ENCODE measurements at places on chromosomes 12 and 14. TPM values are rescaled to one million over a fixed set of nuclear protein-coding genes. Genes with fewer than 3 reads are reported as not detected.
A peak's percentile ranks its signal among the peaks of the same experiment; 100 is the strongest.

FAM222A gene
- total RNA-seq, result 2.4 TPM

CDKN3 gene
- total RNA-seq, result 130 TPM

CABP1 gene
- total RNA-seq, result not detected

DYRK4 gene
- total RNA-seq, result 48.5 TPM

SELPLG gene
- 0.23 TPM for total RNA-seq

NEUROD4 gene
- total RNA-seq, result not detected

THAP2 gene
- 2.6 TPM for total RNA-seq

SLC10A1 gene
- not detected for total RNA-seq

PAX9 gene
- 16.7 TPM for total RNA-seq

DNA sequence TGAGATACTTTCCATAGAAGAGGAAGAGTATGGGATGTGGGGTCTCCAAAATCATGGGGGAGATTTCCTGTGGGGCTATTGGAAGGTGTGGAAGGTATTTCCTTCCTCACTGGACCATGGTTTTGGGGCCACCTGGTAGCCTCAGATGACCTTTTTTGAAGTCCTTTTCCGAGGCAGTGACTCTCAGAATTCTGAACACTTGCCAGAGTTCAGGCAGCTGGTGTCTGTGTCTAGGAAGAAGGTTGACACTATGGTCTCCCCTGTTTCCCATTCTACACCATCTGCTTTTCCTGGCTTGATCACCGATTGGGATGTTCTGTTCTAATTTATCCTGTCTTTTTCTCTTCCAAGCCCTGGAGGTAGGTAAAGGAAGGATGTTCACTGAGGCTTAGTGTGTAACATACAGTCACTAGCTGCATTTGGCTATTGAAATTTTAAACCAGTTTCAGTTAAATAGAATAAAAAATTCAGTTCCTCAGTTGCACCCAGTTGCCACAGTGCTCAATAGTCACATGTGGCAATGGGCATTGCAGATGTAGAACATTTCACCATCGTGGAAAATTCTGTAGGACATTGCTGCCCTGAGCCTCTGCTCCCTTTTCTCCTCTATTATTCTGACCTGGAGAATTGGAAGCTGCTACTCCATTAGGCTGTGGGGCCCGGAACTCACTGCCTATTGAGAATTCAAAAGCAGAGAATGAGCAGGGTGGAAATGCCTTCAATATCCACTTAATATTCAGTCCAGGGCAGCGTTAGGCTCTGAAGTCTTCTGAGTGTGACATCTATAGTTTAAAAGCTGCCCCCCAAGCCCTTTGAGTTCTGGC lies 11.0 kb upstream of the PLEKHG3 start:
- DNase-seq, result no peak

DNA sequence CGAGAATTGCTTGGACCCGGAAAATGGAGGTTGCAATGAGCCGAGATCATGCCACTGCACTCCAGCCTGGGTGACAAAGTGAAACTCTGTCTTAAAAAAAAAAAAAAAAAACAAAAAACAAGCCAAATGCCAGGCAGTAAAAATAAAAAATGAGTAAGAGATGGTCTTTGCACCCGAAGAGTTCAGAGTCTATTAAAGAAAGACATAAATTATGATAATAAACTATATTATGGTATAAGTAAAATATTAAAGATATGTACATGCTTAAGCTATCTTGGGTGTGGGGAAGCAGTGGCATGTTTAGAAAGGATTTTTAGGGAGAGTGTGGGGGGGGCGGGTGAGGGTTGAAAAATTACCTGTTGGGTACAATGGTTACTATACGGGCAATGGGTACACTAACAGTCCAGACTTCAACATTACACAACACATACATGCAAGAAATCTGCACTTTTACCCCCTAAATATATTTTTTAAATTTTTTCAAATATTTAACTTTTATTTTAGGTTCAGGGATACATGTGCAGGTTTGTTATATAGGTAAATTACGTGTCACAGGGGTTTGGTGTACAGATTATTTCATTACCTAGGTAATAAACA lies 99.3 kb downstream of the EEA1 start:
- no peak for DNase-seq

DNA sequence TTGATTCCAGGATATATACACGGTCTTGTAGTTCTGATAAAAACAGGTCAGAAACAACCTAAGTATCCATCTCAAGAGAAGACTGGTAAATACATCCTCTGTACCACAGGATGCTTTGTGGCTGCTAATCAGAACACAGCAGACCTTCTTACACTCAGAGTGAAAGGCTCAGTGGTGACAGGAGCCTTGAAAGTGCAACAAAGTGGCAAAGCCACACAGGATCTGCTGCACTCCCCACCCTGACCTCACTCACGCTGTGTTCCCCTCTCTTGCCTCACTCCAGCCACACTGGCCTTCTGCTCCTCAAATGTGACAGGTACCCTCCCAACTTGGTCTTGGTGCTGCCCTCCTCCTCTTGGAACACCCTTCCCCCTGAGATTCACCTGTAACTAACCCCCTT lies 98.1 kb upstream of the GRIP1 start:
- no peak for DNase-seq

- DNase-seq, result no peak
Observed at GRCh38 chr14:51849097-51849496, 11.3 kb upstream of the GNG2 start.

- DNase-seq, result peak; percentile 51
Observed at GRCh38 chr14:55329999-55330710, 58.9 kb downstream of the FBXO34 start.
